ENCODE measurements at places on chromosomes 7 and 10. TPM values are rescaled to one million over a fixed set of nuclear protein-coding genes. Genes with fewer than 3 reads are reported as not detected.

DNA sequence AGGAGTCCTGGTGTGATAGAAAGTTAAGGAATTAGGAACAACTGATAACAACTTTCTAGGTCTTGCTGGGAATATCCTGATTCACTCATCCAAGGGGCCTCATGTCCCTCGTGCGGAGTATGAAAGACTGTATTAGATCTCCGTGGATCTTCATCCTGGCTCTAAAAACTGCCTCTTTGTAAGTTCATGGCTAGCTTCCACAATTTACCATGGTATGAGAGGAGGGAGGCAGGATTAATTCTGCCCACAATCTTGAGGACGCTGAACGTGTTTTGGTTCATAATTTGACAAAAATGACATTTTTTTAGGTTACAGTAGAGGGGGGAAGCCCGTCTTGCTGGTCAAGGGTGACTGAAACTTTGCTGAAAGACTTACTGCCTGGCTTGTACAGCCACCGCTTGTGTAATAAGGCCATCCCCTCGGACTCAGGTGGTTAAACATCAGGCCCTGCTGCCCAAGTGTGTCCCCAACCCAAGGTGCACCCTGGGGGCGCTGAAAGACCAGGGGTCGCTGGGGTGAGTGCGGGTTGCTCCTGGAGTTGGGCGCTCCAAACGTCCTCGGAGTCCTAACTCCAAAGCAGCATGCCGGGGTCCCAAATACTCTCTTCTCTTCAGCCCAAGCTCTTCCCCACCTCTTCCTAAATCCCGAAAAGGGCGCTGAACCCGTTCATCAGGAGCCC is 733 bp downstream of the HIBADH start:
- DNase-seq = peak; percentile 61

- no peak for DNase-seq
Observed at GRCh38 chr10:16297642-16298041, 139.2 kb upstream of the PTER start.

DNA sequence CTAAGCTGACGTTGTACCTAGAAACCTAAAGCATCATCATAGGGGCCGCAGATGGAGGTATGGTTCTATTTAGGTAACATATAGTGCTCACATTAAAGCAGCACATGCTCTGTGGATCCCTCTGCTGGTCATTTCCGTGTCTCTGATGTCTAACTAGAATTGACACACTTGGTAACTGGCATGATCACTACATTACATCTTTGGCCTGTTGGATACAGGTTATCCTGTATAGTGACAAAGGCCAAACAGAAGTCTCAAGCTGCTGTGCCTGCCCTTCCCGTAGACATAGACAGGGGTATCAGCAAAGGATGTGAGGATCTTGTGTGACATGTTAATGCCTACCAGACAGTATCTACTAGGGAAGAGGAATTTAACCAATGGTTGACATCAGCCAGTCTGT is 51.2 kb downstream of the KIF5B start:
- DNase-seq = peak; percentile 75

DNA sequence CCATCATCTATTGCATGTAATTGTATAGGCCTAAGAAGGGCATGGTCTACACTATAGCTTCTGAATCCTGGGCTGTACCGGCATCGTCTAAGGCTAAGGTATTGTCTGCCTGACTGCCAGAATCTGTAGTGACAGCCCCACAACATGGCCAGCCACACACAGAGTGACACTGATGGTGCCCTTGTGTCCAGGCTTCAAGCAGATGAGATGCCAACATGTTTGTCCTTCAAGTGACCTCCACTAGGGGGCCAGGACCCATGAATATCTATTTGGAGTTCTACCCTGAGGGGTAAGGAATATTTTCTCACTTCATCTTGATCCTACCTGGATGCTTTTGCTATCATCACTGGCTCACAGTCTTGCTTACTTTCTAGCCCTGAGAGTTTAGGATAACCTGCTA is 1.5 kb downstream of the CYP3A7 start:
- DNase-seq = peak; percentile 62

- no peak for DNase-seq
Observed at GRCh38 chr7:157405914-157406810, 69.4 kb downstream of the DNAJB6 start.

GRCh38 chr10:37289833-37290464 is 164.6 kb downstream of the ANKRD30A start:
- no peak for DNase-seq

GRCh38 chr10:103727991-103728689 is 127.2 kb downstream of the SH3PXD2A start:
- no peak for DNase-seq

GRCh38 chr10:128072941-128073645 is 53.1 kb downstream of the MKI67 start:
- DNase-seq = no peak

DNA sequence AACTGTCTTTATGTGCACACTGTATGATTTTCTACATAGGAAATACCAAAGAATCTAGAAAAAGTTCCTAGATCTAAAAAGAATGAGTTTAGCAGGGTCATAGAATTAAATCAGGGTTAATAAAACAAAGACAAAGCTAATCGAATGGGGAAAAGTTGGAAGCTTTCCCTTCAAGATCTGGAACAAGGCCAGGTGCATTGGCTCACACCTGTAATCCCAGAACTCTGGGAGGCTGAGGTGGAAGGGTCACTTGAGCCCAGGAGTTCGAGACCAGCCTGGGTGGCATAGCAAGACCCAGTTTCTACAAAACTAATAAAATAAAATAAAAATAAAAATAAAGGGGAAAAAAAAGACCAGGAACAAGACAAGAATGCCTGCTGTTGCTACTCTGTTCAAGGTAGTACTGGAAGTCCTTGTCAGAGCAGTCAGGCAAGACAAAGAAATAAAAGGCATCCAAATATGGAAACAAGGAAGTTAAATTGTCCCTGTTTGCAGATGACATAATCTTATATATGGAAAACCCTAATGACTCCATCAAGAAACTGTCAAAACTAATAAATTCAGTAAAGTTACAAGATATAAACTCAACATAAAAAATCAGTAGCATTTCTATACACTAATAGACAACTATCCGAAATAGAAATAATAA is 76.1 kb upstream of the RHEB start:
- DNase-seq = no peak

- no peak for DNase-seq
Observed at GRCh38 chr7:74231232-74231590, 21.4 kb downstream of the LAT2 start.

GRCh38 chr10:124057601-124058000 is 35.8 kb downstream of the CHST15 start:
- DNase-seq = no peak

- DNase-seq = peak; percentile 10
Observed at GRCh38 chr10:24272374-24272773, 63.4 kb downstream of the KIAA1217 start.

GRCh38 chr10:132737390-132738048 is 48.4 kb downstream of the NKX6-2 start:
- no peak for DNase-seq

DNA sequence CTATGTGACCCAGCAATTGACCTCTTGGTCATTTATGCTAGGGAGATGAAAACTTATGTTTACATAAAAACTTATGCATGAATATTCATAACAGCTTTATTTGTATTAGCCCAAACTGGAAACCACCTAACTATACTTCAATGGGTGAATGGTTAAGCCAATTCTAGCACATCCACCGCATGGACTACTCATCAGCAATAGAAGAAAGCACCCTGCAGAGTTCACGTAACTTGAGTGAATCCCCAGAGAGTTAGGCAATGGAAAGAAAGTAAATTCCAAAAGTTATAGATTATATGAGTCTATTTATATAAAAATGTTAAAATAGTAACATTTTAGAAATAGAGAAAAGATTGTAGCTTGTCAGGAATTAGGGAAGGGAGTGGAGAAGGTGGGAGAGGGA is 60.2 kb upstream of the NRG3 start:
- DNase-seq = no peak

- no peak for DNase-seq
Observed at GRCh38 chr7:952548-953441, 1.7 kb downstream of the ADAP1 start.

DNA sequence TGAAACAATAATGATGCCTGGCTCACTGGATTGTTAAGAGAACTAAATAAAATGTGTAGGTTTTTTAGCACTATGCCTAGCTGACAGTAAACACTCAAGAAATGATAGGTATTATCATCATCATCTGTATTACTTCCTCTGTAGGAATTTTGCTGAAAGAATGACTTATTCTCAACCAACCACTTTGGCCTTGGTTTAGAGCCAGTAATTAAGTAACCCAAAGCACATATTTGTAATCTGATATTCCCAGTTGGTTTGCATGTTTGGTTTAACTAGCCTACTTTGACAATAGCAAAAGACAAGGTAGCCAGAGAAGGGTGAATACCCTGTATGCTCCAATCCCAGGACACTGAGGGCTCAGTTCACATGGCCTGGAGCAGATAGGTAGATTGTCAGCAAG is 34.4 kb downstream of the BCAP29 start:
- DNase-seq = no peak

- no peak for DNase-seq
Observed at GRCh38 chr10:24989867-24990266, 26.1 kb downstream of the ENKUR start.

DNA sequence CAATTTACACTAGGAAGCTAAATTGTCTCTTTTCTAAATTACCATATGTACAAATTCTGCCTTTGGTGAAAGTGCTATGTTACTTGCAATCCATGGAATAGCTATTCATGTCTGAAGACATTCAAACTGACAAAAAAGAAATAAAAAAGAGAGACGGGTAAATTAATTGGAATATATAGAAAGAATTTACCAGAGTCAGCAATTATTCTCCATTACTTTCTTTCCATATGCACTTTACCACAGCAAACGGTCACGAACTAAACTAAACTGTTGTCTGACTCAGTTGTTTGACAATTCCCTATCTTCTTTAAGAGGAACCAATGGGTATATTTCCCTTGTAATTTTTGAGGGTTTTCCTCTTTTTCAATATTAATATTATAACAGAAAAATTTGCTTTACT is 85.7 kb downstream of the HOXA1 start:
- no peak for DNase-seq

DNA sequence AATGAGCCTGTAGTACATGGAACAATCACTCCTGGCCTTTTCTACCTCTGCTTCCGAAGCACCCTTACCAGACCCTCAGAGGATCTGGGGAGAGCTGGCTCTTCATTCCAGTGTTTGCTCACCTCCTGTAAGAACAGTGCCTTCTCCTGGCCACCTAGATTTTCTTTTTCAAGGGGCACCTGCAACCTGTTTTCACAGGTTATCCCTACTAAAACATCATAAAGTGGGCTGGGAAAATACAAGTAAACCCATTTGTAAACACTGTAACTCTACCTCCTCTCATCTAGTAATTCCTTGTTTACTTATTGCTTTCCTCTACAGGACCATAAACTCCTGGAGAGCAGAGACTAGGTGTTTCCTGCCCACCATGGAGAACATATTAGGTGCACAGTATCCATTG is 1.1 kb downstream of the PIK3AP1 start:
- no peak for DNase-seq

DNA sequence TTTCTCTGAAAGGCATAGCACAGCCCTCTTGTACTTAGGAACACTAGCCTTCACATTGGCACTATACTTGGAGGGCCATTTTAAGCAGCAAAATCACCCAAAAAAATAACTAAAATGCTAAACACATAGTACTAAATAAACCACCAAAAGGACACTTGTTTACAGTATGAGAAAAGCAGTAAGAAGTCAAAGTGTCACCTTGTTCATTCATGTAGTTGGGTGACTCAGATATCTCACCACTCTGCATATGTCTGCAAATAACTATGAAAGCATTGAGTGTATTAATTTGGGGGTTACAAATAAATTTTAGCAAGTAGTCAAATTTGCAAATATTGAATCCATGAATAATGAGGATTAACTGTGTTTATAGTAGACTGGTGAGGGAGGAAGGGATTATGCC is 107.6 kb downstream of the ELAPOR2 start:
- no peak for DNase-seq

DNA sequence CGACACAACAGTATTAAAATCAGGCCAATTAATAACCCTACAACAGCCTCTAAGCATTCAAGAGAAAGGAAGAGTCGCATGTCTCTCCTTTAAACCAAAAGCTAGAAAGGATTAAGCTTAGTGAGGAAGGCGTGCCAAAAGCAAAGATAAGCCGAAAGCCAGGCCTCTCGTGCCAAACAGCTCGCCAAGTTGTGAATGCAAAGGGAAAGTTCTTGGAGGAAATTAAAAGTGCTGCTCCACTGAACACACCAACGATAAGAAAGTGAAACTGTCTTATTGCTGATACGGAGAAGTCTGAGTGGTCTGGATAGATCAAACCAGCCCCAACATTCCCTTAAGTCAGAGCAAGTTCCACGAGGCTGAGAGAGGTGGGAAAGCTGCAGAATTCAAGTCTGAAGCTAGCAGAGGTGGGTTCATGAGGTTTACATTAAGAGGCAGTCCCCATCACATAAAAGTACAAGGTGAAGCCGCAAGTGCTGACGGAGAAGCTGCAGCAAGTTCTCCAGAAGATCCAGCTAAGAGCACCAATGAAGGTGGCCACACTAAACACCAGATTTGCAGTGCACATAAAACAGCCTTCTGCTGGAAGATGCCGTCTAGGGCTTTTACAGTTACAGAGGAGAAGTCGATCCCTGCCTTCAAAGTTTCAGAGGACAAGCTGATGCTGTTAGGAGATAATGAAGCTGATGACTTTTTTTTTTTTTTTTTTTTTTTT is 194.8 kb downstream of the MAD1L1 start:
- DNase-seq = no peak

GRCh38 chr10:34759161-34759836 is 55.8 kb downstream of the PARD3 start:
- DNase-seq = no peak

GRCh38 chr10:100307684-100308083 is 21.2 kb upstream of the BLOC1S2 start:
- DNase-seq = no peak

DNA sequence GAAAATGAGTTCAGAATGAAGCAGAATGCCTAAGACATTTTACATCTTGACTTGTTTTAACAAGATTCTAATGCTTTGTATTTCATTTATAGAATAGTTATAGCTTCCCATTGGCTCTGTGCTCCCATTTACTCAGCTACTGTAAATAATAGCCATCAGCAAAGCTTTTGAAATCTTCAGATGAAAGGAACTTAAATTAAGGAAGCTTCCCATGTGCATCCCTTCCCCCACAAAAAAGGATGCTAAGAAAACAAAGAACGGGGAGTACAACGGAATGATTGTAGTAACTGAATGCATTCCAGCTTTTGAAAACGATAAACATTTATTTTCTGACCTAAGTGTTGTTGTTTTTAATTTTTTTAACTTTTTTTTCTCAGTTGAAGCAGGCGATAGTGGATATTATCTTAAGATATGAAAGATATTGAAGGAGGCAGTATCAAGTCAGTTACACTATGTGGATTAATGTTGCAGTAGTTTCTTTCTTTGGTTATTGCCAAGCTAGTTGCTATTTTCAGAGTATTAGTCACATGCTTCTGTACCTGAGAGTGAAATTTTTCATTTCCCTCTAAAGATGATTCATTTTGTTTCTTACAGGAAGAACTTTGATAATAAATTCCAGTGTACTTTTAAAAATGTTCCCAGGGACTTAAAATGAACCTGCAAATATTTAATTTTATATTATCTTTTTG is 129.2 kb downstream of the KCND2 start:
- peak; percentile 14 for DNase-seq

- no peak for DNase-seq
Observed at GRCh38 chr7:156667110-156667426, 26.5 kb downstream of the RNF32 start.

The PNLIPRP3 gene
- total RNA-seq = not detected

The KLF14 gene
- total RNA-seq = not detected

The ATG9B gene
- total RNA-seq = 1.2 TPM

The GPR15LG gene
- not detected for total RNA-seq

The AOC1 gene
- 0.47 TPM for total RNA-seq

The TAF6 gene
- 141 TPM for total RNA-seq

The PDK4 gene
- total RNA-seq = 0.12 TPM

The CARD11 gene
- total RNA-seq = 29.0 TPM

The TACC2 gene
- 35.9 TPM for total RNA-seq

The CNNM1 gene
- 0.90 TPM for total RNA-seq
